ENCODE measurements at places on chromosomes 1 and 21.
A peak's percentile ranks its signal among the peaks of the same experiment; 100 is the strongest.

DNA sequence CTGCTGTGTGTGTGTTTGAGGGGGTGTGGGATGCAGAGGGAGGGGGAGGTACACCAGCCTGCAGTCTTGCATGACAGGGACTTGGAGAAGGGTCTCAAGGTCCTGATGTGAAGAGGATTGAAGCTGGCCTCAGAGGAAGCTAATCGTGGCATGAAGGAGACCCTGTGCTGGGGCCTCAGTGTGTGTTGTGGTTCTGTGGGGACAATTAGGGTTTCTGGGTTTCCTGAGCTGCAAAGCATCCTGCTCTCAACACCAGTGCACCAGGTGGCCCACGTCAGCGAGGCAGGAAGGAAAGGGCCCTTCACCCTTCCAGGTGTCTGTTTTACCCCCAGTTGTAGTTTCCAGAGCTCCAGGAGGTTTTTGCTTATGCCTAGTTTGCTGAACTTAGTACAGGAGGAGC is 52.8 kb downstream of the TENT5C start:
- peak; percentile 37 for DNase-seq

- no peak for DNase-seq
Measured at GRCh38 chr1:42142894-42143675, 10.1 kb upstream of the GUCA2B start.

DNA sequence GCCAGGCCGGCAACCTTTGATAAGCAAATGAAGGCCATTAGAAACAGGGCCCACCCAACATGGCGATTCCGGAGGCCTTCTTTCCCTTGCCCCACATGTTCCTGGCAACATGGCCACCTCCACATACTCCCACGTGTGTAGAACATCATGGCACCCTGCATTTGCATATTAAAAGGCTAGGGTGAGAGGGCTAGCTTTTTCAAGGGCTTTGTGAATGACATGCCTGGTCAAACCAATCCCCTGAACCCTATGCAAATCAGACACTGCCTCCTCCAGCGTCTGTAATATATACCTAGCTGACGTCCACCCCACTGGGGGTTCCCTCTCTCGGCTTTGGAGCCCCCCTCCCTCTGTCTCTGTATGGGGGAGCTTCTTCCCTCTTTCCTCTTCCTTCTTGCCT is 1.6 kb downstream of the ADCY10 start:
- no peak for DNase-seq

DNA sequence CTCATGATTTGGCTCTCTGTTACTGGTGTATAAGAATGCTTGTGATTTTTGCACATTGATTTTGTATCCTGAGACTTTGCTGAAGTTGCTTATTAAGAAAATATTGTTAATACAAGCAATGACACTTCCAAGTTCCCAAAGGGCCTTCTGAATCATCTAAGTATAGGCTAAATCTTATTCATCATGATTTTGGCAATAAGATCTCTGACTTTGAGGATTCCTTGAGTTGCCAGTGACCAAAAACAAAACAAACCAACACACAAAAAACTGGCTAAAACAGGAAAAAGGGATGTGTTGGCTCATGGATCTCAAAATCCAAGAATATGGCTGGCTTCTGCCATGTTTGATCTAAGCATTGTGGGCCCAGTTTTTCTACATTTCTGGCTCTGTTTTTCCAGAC is 163.4 kb downstream of the HHIPL2 start:
- DNase-seq = no peak

DNA sequence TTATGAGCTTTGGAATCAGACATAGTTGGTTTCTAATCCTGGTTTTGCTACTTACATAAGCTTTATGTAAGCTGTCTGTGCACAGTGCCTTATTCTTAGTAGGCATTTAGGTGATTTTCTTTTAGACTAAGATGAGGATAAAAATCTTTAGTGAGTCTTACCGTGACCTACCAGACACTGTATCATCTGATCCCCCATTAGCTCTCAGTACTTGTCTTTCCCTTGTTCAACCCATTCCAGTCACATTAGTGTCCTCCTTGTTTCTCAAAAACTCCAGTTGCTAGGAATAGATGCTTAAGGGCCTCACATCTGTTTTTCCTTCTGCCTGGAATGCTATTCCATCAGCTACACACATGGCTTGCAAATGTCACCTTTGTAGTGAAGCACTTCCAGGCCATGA is 18.8 kb downstream of the PPP1R12B start:
- DNase-seq = no peak

DNA sequence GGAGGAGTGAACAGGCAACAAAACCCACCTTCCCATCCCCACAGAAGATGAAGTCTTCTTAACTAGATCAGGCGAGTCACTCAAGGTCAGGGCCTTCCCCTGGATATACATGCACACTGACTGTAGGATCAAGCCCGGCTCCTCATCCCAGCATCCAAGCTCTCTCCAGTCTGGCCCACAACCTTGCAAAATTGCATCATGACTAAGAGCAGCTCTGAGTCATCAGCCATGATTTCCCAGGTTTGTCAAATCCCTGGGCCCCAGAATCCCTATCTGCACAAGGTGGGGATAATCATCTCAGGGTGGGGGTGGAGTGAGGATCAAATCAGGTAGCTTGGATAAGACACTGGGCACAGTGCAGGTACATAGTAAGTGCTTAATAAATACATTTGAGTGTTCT is 199.3 kb upstream of the GRIK3 start:
- DNase-seq = no peak
